ENCODE measurements at places on chromosomes 7 and 10. TPM values are rescaled to one million over a fixed set of nuclear protein-coding genes. Genes with fewer than 3 reads are reported as not detected.
A peak's percentile ranks its signal among the peaks of the same experiment; 100 is the strongest.

IRF5 gene
- 0.74 TPM for total RNA-seq

DNA sequence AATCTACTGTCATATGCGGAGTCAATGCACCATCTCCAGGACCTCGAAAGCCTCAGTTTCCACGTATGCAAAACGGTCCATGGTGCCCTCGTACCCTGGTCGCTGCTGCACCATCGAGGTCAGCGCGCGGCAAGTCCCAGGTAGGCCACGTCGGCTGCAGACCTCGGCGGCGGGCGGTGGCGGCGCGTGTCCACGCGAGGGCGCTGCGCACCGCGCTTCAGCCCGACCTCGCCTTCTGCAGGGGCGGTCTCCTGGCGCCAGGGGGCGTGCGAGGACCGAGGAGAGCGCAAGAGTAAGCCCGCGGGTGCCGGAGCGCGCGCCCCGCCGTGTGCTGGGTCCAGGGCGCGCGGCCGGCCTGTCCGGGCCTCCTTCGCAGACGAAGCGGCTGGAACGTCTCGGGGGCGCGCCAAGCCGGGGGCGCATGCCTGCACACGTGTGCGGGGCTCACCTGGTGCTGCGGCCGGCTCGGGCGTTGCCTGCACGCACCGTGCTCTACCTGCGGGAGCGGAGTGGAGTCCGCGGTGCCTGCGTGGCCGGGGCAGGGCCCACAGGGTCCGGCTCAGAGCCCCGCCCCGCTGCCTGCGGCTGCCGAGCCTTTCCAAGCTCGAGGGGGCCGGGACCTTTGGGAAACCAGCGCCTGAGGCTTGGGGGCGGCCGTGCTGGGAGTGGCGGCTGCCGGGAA is 54.0 kb downstream of the GLRX3 start:
- DNase-seq, result peak; percentile 93

NPC1L1 gene
- 0.07 TPM for total RNA-seq

DNA sequence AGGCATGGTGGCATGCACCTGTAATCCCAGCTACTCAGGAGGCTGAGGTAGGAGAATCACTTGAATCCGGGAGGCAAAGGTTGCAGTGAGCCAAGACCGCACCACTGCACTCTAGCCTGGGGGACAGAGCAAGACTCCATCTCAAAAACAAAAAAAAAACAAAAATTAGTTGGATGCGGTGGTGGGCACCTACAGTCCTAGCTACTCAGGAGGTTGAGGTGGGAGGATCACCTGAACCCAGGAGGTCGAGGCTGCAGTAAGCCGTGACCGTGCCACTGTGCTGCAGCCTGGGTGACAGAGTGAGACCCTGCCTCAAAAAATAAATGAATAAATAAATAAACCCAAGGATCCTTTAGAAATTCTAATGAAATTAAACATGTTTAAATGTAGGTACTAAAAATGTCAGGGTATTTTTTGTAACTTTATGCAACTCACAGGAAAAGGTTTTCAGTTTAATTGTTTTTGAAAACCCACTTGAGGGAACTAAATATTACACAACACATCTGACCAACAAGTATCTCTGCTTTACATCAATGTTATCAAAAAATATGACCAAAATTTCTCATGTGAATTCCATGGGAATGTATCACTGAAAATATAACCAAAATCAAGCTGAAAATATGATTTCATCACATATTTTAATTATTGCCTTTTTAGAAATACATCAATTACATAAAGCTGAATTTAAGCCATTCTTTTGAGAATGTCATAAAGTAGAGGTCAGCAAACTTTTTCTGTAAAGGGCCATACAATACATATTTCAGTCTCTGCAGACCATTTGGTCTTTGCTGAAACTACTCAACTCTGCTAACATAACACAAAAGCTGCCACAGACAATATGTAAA is 23.9 kb downstream of the UPF2 start:
- DNase-seq, result no peak

PILRA gene
- 3.3 TPM for total RNA-seq

GRCh38 chr10:73916761-73917470 is 6.0 kb downstream of the PLAU start:
- no peak for DNase-seq

Measured in H9 (cell line).